ENCODE measurements at places on chromosomes 3 and 15.

DNA sequence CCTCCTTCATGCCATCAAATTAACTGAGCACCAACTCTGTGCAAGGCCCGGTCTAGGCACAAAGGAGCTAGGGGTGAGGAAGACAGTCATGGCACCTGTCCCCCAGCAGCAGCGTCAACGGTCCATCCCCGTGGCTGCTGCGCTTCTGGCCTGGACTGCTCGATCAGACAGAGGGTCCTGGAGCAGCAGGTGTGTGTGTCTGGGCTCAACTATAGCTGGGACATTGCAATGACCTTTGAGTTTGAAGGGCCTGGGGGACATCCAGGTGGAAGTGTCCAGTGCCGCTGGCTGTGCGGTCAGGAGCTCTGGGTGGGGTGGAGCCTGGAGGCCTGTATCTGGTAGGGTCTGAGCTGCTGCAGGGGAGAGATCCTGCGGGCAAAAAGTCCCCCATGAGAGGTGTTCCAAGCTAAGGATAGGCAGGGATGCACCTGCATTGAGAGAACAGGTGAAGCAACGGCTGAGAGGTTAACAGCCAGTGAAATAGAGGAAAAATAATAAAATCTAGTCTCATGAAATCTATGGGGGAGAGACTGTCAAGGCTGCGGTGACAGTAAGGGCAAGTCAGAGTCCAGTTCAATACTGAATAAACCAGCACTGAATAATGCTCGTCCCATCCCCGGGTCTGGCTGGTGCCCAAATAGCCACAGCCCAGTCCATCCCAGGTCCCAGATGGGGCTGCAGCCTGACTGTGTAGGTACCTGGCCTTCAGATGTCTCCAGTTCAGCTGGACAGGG, 25.4 kb upstream of the SLC41A3 start:
- no peak for DNase-seq
- H3K27me3 ChIP-seq, result no peaks in the 10 kb centered on the region
- H3K4me3 ChIP-seq, result no peak overlapping the region
- no peaks in the 10 kb centered on the region for H3K4me1 ChIP-seq
- no peaks in the 10 kb centered on the region for H3K36me3 ChIP-seq

DNA sequence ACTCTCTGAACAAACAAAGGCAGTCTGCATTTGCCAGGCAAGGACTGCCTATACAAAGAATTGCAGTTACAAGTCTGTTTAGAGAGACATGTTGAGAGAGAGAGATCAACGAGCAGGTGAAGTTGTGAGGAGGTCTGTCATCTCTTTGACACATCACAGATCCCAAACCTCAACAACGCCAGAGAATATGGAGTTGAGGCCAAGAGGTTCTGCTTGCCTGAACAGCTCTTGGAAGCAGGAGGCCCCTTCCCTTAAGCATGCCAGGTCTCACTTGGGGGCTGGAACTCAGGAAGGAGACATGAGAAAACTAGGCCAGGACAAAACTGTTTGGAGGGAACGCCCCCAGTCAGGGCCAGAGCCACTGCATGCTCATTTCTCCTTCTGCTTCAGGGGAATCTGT, 22.3 kb upstream of the MUSTN1 start:
- peak overlapping the region; percentile 22 for H3K27ac ChIP-seq
- no peak for DNase-seq
- peaks cover 5% of the 10 kb centered on the region for H3K36me3 ChIP-seq

DNA sequence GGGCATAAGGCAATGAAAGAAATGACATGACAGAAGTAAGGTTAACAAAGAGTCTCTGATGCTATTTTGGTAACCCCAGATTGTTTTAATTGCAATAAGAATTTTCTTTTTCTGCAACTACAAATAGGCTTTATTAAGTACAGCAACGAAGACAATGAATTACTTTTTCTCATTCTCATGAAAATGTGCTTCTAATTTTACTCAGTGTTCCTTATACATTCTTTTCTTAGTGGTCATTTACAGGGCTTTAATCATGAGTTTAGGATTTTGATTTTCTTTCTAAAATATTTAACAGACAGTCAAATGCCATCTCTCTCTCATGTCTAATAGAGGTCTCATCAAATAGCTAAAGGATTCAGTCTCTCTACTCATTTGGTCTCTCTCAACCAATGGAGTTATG, 452.1 kb downstream of the RAP2B start:
- no peaks in the 10 kb centered on the region for H3K4me1 ChIP-seq
- H3K4me3 ChIP-seq, result no peak overlapping the region
- no peak for DNase-seq
- H3K27ac ChIP-seq, result no peak overlapping the region
- H3K27me3 ChIP-seq, result no peaks in the 10 kb centered on the region
- H3K36me3 ChIP-seq, result no peaks in the 10 kb centered on the region

- H3K36me3 ChIP-seq, result no peaks in the 10 kb centered on the region
- H3K27me3 ChIP-seq, result peaks cover 60% of the 10 kb centered on the region
- H3K4me1 ChIP-seq, result no peaks in the 10 kb centered on the region
- no peak overlapping the region for H3K27ac ChIP-seq
Observed at GRCh38 chr3:187198490-187198889, 1.2 kb downstream of the RTP1 start.

DNA sequence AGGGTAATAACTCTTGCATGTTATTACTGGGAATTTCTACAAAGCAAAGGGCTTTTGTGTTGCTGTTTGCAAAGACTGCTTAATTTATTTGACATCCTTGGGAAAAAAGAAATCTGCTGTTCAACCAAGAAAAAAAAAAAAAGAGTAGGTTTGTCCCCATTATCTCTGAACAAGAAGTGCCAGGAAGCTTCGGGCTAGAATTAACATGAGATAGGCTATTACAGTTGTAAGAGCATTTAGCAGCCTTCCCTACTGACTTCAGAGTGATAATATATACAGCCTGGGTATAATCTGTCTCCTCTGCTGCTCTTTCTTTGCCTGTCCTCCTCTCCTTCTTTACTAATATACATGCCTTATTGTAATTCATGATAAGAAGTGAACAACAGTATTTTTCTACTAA, 23.3 kb upstream of the CHMP2B start:
- H3K4me1 ChIP-seq, result no peaks in the 10 kb centered on the region
- H3K36me3 ChIP-seq, result no peaks in the 10 kb centered on the region
- no peak overlapping the region for H3K4me3 ChIP-seq

DNA sequence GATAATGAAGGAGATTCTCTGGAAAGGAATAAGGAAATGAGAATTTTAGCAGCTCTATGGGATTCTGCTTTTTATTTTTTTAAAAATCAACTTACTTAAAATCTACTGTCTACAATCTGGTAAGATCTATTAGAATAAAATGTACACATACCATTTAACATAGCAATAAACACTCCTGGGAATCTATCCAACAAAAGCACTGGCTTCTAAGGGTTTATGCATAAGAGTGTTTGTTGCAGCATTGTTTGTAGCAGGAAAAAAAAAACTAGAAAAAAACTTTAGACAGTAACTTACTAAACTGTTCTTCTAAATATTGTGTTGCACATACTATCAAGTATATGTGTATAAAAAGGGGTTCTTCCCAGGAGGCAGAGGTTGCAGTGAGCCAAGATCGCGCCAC, 15.7 kb upstream of the RBP1 start:
- DNase-seq, result no peak
- peaks cover 6% of the 10 kb centered on the region for H3K27me3 ChIP-seq
- H3K4me3 ChIP-seq, result no peak overlapping the region
- H3K4me1 ChIP-seq, result no peaks in the 10 kb centered on the region
- no peaks in the 10 kb centered on the region for H3K36me3 ChIP-seq

GRCh38 chr3:177601152-177601551, 403.9 kb upstream of the TBL1XR1 start:
- H3K4me3 ChIP-seq, result no peak overlapping the region
- H3K27ac ChIP-seq, result no peak overlapping the region
- DNase-seq, result no peak
- H3K4me1 ChIP-seq, result peaks cover 33% of the 10 kb centered on the region
- H3K36me3 ChIP-seq, result no peaks in the 10 kb centered on the region

DNA sequence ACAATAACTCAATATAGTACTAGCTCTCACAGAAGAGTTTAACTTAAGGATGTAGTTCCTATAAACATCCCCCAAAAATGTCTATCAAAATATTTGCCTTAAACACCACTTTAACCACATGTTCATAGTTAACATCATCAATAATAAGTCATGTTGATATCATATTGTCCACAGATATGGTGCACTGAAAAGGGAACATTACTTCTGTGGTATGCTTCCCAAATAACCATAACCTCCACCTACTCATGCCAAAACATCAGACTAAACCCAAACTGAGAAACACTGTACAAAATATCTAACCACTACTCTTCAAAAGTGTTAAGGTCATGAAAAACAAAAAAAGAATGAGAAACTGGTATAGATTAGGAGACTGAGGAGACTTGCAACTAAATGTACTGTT, 32.9 kb downstream of the SLC4A7 start:
- no peaks in the 10 kb centered on the region for H3K27me3 ChIP-seq
- peaks cover 34% of the 10 kb centered on the region for H3K4me1 ChIP-seq
- DNase-seq, result no peak
- H3K36me3 ChIP-seq, result peaks cover 4% of the 10 kb centered on the region

GRCh38 chr15:88908123-88908522, 5.1 kb downstream of the MFGE8 start:
- no peaks in the 10 kb centered on the region for H3K36me3 ChIP-seq
- H3K4me3 ChIP-seq, result no peak overlapping the region
- H3K4me1 ChIP-seq, result peaks cover 13% of the 10 kb centered on the region

GRCh38 chr3:47399016-47399415, 18.2 kb downstream of the PTPN23 start:
- no peak overlapping the region for H3K4me3 ChIP-seq
- no peak overlapping the region for H3K27ac ChIP-seq
- H3K4me1 ChIP-seq, result peaks cover 11% of the 10 kb centered on the region
- H3K27me3 ChIP-seq, result no peaks in the 10 kb centered on the region
- no peak for DNase-seq

GRCh38 chr3:193851428-193851847, 258.4 kb downstream of the OPA1 start:
- peaks cover 7% of the 10 kb centered on the region for H3K27me3 ChIP-seq
- H3K36me3 ChIP-seq, result no peaks in the 10 kb centered on the region
- no peak for DNase-seq
- H3K4me3 ChIP-seq, result no peak overlapping the region
- H3K27ac ChIP-seq, result no peak overlapping the region

GRCh38 chr3:146067048-146067447, 93.9 kb downstream of the PLOD2 start:
- no peaks in the 10 kb centered on the region for H3K27me3 ChIP-seq
- no peaks in the 10 kb centered on the region for H3K36me3 ChIP-seq
- no peak for DNase-seq

DNA sequence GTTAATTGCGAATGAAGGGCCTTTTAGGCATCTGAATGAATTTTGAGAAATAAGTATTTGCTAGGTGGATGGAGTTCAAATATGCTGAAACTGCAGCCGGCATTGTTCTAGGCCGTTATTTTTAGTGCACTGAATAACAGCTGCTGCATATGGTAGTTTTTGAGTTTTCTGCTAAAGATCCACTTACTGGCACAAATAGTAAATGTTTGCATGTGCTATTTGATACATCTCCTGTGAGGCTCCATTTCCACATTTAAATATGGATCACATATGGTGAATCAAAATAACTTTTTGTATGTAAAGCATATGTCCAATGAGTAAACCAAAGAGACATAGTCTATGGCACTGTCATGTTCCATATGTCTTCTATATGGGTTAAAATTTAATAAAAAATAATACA, 56.7 kb upstream of the CNTN4 start:
- no peaks in the 10 kb centered on the region for H3K36me3 ChIP-seq
- no peak overlapping the region for H3K4me3 ChIP-seq
- no peaks in the 10 kb centered on the region for H3K4me1 ChIP-seq
- no peaks in the 10 kb centered on the region for H3K27me3 ChIP-seq
- no peak for DNase-seq

Data from stimulated activated naive B cell treated with anti-CD40 and anti-IgM and Interleukin-4, amounts not matched to agents 10 μg/mL and 1 μg/mL and 100 μg/mL, for 72 hours (primary cell).